ENCODE measurements at places on chromosomes 12 and 14.

GRCh38 chr12:13211859-13212664, 15.5 kb downstream of the EMP1 start:
- DNase-seq: peak; percentile 32

DNA sequence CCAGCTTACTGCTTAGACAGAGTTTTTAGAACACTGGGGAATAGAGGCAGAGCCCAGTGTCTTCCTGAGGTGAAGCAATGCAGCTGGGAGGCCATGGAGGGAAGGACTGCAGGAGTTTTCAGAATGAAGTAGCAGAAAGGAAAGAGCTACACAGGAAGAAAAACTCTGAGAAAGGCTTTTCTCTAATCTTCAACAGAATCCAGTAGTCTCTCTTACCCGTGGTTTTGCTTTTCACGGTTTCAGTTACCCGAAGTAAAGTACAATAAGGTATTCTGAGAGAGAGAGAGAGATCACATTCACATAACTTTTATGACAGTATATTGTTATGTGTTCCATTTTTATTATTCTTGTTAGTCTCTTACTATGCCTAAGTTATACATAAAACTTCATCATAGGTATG, 761.6 kb downstream of the BCL11B start:
- DNase-seq: no peak

- DNase-seq: no peak
Measured at GRCh38 chr12:3545121-3545796, 54.3 kb downstream of the PRMT8 start.

- no peak for DNase-seq
Measured at GRCh38 chr12:88393017-88393767, 187.1 kb downstream of the KITLG start.

- DNase-seq: no peak
Measured at GRCh38 chr12:70351076-70351475, 15.0 kb upstream of the KCNMB4 start.

GRCh38 chr12:11684811-11685210, 35.3 kb downstream of the ETV6 start:
- DNase-seq: no peak

DNA sequence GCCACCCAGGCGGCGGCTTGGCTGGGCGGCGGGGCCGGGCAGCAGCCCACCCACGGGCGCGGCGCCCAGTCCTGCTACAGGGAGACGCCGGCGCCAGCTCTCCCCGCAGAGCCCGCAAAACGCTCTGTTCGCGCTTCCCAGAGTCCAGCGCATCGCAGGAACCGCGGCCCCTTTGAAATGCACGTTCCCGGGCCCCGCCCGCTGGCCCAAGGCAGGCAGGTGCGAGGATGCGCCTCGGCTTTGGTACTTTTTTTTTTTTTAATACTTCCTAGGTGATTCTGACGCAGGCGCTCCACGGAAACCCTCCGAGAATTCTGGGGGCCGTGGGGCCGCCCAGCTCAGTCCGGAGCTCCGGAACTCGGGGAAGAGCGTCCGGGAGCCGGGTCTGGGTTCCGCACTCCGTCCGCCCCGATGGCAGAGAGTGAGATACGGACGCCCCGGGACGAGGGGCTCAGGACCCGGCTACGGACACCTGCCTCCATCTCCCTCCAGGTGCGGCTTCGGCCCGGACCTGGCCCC, 483 bp downstream of the POC1B start:
- no peak for DNase-seq

- no peak for DNase-seq
Measured at GRCh38 chr12:114628199-114628598, 55.8 kb downstream of the TBX3 start.

DNA sequence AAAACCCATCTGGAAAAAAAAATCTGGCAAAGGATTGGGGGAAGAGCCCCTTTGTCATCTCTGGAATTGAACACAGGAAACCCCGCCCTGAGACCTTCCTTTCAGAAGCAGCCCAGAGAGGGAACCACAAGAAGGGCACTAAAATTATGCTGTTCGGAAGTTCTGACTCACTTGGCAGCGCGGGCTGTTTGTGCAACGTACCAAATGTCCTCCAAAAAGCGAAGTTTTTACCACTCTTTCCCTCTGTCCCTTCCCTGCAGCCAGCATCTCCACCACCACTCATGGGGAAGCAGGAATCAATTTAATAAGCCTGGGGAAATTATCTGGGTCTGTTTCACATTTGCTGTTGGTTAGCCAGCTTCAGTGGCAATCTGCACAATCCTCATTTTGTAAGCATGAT, 3.2 kb upstream of the SYNE3 start:
- peak; percentile 50 for DNase-seq

- no peak for DNase-seq
Measured at GRCh38 chr12:52191841-52192791, at the start of gene KRT80. Gene KRT80 (minus strand): TSS chr12:52192014. CDS start chr12:52191902, 112 bp downstream.

GRCh38 chr12:11763760-11764520, 114.5 kb downstream of the ETV6 start:
- no peak for DNase-seq
